Mucosa of gallbladder (tissue), 1 donor: ENCODE measurements at places on chromosomes 7 and 10. TPM values are rescaled to one million over a fixed set of nuclear protein-coding genes. Genes with fewer than 3 reads are reported as not detected.

DNA sequence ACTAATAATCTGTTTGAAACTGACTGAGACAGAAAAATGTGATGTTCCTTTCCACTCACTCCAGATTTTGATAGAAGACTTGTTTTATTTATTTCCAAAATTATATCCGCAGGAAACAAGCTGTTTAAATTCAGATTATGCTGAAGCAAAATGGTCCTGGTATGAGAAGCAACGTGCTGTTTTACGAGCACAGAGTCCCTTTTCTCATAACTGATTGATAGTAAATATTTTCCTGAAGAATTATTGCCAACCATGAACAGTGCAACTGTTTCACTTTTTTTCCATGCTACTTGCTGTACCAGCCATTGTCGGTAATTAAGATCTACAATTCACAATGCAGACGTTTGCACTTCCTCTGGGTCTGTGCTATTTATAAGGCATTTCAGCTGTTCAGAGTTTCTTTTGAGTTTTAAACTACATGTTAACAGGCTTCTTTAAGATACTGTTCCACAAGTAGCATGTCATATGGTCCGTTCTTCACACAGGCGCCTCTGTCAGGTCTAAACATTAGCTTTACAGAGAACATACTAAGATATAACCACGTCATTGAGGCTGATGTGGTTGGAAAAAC is 103.8 kb downstream of the POLL start:
- no peak for DNase-seq

DNA sequence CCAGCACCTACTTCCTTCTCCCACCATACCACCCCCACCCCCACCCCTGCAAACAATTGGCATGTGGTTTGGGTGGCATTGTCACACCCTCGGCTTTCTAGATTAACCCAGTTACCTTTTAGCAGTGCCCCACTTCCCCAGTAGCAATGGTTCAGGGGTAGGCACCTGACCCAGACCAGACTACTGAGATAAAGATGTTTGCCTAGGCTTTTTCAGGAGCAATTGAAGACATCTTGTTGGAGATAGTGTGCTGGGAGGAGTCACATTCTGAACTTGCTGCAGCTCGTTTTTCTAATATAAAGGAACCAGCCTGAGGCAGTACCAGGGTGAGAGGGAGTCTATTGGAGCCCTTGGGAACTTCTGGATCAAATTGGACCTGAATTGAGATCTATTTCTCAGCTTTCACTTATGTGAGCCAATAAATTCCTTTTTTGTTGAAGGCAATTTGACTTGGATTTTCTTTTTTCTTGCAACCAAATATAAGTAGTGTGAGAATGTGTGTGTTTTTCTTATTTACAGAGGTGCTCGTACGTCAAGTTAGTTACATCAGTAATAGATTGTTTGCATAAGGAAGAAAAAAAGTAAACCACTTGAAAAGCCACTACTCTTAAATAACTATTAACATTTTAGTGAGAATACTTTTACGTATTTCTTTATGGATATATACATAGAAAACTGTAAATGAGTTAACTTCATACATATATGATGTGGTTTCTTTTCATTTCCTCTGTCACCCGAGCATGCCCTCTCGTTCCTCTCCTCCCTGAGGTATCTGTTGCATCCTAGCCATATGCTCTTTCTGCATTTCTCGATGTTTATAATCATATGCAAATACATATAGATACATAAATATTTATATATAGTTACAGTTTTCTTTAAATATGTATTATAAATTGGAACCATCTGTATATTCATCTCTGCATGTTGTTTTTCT is 38.0 kb downstream of the RAB18 start:
- DNase-seq = no peak

DNA sequence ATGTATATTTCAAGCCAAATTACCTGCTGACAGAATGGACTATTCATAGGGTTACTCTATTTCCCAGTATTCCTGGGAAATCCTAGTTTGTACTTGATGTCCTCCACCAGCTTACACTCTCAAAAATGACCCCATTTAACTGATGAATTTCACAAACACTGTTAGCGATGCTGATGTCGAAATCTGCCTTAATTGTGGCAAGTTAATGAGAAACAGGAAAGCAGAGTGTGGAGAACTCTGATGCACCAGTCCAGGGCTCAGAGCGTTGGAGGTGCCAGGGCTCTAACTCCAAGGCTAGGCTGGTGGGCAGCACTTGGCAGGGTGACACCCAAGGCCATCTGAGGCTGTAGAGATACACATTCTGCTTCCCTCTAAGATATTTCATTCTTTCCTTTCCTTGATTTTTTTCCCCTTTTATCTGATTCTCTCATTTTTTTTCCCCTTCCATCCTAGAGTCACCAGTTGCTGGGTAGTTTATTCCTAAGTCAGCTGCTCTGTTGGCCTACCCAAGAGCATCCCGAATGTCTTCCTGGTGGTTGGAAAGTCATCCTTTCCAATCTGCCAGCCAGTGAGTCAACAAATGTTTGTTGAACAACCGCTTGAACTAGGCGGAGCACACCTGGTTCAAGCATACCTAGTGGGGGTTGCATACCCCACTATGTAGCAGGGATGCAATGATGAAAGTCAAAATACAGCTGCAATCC is 525.0 kb upstream of the NRP1 start:
- no peak for DNase-seq

- DNase-seq = no peak
Measured at GRCh38 chr10:75096749-75097148, 14.7 kb upstream of the SAMD8 start.

SEMA3D gene
- 1.4 TPM for total RNA-seq

DNA sequence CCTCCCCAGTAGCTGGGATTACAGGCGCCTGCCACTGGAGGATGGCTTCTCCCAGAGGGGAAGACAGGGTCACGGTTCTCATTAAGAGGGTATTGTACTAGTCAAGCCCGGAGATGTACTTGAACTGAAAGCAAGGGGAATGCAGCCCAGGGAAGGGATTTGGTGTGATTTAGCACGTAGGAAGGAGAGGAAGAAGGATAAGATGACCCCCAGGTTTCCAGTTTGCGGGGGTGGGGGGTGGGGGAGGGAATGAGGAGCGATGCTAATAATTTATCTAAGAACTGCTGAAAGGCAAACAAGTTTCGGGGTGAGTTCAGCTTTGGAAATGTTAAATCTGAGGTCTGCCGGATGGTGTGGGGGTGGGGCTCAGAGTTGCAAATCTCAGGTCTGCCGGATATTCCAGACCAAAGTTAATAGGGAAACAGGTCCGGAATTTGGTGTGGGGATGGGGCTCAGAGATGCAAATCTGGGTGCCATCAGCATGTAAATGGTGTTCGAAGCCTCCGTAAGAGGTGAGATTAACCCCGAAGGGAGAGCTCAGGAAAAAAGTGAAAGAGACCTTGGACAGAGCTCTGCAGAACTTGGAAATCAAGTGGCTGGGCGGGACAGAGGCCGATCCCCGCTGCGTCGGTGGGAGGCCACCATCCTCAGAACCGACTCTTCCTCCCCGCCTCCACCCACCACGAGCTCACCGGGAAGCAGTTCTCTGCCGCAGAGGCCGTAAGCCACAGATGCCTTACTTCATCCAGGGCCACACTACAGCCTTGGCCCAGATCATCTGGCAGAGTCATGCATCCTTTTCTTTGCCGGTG is 1.6 kb upstream of the SEPHS1 start:
- DNase-seq = peak; percentile 57

- DNase-seq = no peak
Measured at GRCh38 chr7:25308906-25309705, 80.8 kb upstream of the NPVF start.

DNA sequence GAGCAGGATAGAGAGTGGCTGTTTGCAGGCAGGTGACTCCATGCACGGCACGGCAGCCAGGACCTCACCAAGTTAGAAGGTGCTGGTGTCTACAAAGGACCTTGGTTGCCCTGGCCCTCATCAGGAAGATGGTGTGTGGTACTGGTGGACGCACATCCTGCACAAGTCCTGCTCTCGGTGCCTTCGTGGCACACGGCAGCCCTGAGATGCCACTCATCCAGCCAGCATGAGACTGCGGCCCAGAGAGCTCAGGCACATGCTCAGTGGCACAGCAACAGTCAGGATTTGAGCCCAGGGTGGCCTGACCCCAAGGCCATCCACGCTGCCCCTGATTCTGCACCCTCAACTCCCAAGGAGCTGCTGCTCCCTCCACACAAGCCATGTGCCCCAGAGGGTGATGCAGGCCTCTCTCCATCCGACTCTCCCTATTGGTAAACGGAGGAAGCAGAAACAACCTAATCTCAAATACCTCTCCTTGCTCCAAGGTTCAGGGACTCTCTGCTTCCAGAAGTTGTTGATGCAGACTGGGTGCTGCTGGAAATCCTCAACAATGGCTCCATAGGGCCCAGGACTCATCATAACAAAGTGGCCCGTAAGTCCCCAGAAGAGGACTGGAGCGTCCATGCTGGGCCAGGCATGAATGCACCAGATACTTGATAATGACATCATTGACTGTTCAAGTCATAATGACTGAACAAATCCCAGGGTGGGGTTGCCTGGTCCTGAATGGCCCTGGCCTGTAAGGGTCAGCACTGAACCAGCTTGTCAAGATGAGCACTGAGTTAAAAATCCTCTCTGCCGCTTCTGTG is 93.6 kb downstream of the ARHGAP22 start:
- DNase-seq = no peak

TRPV5 gene
- not detected for total RNA-seq

DNA sequence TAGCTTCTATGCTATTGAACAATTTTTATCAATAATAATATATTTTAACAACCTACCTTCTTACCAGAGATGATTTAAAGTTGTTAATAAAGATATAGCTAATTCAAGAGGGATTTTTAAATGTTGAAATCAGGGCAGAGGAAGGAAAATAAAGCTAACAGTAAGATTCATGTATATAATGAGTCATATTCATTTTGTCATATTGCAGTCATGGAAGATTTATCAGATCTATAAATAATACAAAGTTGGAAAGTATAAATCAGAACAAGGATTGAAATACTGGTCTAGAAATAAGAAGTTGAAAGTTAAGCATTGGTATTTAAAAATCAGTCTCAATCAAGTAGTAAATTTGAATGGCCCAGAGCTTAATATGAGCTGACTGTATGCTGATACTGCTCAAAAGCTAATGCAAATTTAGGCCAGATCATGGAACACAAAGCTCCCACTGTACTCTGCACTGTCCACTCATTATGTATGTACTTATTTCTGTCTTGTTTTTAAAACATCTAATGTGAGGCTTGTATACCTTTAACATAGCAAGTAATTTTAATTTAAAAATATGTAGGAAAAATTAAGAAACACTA is 196.9 kb downstream of the ZEB1 start:
- no peak for DNase-seq

DNA sequence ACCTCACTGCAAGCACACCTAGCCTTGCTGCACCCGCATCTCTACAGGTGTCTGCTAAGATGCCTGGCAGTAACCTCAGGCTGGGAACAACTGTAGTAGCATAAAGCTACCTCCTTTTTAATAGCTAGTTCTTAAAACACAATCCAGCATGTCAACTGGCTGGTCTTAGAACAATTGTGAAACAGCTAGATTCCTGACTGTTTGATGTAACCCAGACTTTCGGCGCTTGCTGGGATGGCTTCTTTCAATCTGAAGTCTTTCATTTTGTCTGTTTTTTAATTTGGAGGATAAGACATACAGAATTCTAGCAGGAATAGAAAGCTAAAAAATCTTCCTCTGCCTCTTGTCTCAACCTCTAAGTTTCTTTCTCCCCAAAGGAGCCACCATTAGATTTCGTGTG is 59.8 kb downstream of the GSDME start:
- DNase-seq = no peak
